ENCODE measurements at places on chromosomes 2 and 18.

GRCh38 chr18:54223568-54224241 lies 764 bp downstream of the MBD2 start:
- peak; percentile 31 for DNase-seq

- no peak for DNase-seq
Measured at GRCh38 chr2:239944694-239945551, 80.2 kb downstream of the NDUFA10 start.

DNA sequence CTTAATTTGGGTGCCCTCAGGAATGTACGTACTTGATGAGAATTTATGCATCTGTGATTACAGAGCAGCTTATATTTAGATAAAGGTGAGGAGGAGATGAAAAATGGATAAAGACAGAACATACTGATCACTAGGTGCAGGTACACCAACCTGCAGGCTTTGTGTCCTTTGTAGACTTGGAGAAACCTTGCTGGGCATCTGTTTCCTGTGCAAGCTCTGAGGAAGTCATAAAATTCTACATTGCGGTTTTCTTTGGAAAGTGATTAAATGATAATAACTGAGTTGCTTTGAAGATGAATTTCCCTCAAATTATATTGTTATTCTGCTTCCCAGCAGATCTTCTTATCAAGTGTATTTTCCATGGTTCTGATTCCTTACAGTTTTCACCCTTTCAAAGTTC lies 7.7 kb downstream of the RAB27B start:
- DNase-seq: no peak

DNA sequence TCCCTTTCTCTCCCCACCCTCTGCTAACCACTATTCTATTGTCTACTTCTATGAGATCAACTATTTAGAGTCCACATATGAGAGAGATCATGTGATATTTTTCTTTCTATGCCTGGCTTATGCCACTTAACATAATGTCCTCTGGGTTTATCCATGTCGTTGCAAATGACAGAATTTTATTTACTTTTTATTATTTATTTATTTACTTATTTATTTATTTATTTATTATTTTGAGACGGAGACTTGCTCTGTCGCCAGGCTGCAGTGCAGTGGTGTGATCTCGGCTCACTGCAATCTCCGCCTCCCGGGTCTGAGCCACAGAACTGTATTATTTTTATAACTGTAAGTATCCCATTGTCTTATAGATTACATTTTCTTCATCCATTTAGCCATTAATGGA lies 443.4 kb upstream of the CDH19 start:
- no peak for DNase-seq

GRCh38 chr2:73077424-73077795 lies 5.9 kb upstream of the SFXN5 start:
- no peak for DNase-seq

- DNase-seq: no peak
Measured at GRCh38 chr18:75378376-75379315, 48.9 kb downstream of the SMIM21 start.

GRCh38 chr18:27921392-27921791 lies 255.5 kb downstream of the CDH2 start:
- DNase-seq: no peak

DNA sequence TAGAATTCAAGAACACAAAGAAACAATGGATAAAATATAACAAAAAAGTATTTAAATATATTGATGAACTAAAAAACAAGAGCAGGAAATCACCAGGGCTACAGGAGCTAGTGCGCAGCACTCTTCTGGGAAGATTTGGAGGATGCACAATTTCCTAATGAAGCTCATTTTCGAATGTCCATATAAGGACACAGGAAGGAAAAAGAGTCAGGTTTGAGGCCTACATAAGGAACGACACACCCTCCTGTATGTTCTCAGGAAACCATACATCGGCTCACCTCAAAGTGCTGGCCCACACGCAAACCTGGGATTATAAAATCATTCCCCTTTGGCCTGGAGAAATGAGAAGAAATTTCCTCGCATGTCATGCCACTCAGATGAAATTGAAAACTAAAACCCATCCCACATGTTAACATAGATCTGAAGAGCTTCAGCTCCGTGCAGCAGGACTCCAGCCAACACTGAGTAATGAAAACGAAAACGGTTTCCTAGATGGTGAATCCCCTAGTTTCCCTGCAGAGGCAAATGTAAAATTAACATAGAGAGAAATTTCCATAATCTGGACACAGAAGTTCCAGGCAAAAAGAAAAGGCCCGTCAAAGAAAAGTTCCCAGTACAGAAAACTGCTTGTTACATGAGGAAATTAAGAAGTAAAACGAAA lies 825.8 kb downstream of the SOCS6 start:
- no peak for DNase-seq

GRCh38 chr2:189046320-189046719 lies 72.1 kb downstream of the COL3A1 start:
- no peak for DNase-seq

DNA sequence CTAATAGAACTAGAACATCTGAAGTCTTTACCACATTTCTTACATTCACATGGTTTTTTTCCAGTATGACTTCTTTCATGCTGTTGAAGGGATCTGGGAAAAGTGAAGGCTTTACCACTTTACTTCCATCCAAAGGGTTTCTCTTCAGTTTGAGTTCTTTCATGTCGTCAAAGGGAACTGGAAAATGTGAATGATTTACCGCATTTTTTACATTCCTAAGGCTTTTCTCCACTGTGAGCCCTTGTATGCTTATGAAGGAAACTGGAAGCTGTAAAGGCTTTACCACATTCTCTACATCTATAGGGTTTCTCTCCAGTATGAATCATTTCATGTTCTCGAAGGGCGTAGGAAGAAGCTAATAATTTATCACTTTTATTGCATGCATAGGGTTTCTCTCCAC lies 46.7 kb downstream of the NBEAL1 start:
- DNase-seq: no peak

GRCh38 chr18:5534845-5535244 lies 9.0 kb downstream of the EPB41L3 start:
- DNase-seq: no peak

- DNase-seq: no peak
Measured at GRCh38 chr2:23404426-23404825, 19.4 kb downstream of the KLHL29 start.

- no peak for DNase-seq
Measured at GRCh38 chr2:232610081-232610480, 23.3 kb upstream of the EFHD1 start.

DNA sequence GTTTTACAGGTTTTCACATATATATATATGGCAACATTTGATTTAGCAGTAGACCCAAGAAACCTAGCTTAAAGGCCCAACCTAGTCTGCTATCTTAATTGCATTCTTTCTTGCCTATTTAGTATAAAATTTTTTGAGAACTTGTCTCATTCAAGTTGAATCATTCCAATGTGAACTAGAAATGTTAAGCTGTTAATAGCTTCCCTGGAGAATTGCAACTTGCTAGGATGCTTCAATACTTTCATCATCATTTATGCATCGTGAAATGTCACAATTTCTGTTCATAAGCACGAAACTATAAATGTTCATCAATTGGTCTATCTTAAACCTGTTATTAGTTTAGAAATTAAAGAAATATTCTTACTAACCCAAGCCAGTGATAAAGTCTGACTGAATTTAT lies 217.6 kb downstream of the BABAM2 start:
- no peak for DNase-seq

GRCh38 chr2:63755965-63756364 lies 85.7 kb upstream of the UGP2 start:
- no peak for DNase-seq

DNA sequence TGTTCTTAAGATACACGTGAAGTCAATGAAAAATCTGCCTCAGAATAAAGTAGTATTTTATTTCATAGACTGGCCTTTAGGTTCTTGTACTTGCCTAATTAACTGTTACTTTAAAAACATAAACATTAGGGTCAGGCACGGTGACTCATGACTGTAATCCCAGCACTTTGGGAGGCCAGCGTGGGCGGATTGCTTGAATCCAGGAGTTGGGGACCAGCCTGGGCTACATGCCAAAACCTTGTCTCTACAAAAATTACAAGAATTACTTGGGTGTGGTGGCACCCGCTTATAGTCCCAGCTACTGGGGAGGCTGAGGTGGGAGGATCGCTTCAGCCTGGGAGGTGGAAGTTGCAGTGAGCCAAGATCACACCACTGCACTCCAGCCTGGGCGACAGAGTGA lies 16.0 kb upstream of the SNORC start:
- no peak for DNase-seq

GRCh38 chr2:232900811-232901735 lies 31.0 kb downstream of the SNORC start:
- no peak for DNase-seq

DNA sequence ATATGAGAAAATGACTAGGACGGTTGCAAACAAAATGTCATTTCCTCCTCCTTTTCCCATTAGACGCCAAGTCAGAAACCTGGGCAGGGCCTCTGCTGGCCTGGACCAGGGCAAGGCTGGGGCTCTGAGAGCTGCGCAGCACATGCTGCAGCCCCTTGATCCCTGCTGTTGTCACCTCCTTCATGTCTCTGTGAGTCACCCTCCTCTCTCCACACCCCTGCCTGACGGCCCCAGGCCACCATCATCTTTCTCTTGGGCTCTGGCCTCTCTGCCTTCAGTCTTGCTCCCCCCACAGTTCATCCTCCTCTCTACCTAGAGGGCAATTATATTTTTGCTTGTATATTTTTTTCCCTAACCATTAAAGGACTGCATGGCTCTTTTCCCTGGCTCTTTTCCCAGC lies 10.0 kb downstream of the FLACC1 start:
- no peak for DNase-seq

DNA sequence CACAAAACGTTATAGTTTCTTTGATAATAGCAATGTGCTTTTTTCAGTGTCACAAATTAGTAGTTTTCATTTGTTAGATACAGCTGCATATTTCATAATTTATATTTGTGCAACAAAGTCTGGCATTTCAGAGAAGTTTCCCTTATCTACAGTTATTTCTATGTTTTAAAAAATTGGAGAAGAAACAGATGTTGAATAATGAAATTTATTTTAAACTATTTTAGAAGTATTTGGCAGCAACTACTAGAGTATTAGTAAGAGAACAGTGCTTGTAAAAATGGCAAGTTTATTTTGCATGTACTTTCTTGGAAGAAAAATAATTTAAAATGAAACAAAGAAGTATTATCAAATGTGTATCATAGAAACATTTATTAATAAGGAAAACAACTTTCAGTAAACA lies 68.6 kb upstream of the COL5A2 start:
- DNase-seq: no peak

DNA sequence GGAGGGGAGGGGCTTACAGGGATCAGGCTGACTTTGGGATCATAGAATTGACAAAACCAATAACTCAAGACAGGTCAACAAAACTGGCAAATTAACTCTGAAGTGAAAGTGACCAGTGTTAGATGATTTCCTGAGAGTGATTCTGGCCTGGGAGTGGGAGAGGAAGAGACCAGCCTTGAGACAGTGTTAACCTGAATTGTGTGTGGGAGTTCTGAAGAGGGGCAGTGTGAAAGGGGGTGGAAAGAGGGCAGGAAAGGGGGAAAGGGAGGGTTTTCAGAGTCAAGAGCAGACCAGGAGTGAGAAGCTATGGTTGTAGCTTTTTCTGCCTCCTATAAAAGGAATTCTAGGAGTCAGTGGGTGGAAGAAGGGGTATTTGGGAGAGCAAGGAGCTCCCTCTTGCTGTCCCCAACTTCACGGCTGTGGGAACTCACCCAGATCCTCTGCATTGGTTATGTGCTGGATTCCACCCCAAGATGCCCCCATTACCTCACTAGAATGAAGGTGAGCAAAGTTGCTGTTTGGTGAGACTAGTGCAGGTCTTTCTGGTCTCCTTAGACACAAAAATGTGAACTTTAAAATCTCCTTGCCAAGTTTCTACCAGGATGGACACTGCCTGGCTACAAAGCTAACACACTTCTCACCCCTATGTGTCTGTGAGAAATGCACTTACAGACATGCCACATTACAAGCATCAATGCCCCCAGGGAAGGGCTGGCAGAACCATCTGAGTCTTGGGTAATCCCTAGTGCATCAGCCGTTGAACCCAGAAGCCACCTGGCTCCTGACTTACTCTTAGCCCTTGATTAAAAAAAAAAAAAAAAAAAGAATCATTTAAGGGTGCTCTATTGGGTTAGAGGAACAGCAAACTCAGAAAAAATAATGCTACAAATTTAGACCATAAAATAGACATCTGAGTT lies 61.6 kb downstream of the BMP10 start:
- DNase-seq: no peak

- no peak for DNase-seq
Measured at GRCh38 chr2:174673876-174674275, 76.3 kb upstream of the WIPF1 start.

GRCh38 chr18:46497129-46497528 lies 159.9 kb downstream of the LOXHD1 start:
- DNase-seq: no peak

DNA sequence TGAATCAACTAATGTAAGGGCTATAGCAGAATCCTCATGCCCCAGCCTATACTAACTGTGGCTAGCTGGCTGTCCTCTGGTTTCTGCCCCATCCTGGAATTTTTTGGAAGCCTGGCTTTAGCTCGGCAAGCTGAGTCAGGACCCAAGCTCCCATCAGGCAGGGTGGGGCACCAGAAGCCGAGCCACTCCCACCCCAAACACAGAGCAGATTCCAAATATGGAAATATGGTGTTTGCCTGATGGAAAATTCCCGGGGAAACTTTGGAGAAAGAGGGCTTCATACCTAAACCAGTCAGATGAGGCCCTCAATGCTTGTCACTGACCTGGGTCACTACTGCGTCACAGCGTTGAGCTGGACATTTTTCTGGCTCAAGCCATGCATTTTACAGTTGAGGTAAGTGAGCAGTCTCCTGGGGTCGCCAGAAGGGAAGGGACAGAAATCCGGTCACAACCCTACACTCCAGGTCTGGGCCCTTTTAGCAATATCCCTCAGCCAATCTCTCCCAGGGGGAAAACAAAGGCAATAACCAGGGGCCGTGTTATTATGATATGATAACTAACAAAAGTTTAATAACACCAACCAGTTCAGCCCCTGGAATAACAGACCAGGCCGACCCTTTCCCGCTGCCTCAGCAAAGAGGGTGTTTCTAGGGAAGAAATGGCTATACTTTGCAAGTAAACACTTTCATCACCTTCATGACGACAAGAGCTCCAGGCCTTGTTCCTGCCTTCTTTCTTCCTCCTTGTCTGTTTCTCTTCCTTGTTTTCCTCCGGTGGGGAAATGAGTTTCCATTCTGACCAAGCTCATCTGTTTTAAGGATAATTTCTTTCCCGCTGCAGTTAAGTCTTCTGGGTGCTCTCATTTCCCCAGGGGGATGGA lies 37.7 kb downstream of the PSD4 start:
- DNase-seq: no peak

- DNase-seq: no peak
Measured at GRCh38 chr2:2879071-2879470, 498.5 kb downstream of the EIPR1 start.

- no peak for DNase-seq
Measured at GRCh38 chr18:32714571-32715148, 58.2 kb downstream of the KLHL14 start.

GRCh38 chr18:23897291-23897690 lies 117.3 kb upstream of the TTC39C start:
- no peak for DNase-seq

GRCh38 chr2:219965287-219966194 lies 338.1 kb downstream of the SLC4A3 start:
- no peak for DNase-seq
